EH (cell line): ENCODE measurements at places on chromosomes 11 and 22.

DNA sequence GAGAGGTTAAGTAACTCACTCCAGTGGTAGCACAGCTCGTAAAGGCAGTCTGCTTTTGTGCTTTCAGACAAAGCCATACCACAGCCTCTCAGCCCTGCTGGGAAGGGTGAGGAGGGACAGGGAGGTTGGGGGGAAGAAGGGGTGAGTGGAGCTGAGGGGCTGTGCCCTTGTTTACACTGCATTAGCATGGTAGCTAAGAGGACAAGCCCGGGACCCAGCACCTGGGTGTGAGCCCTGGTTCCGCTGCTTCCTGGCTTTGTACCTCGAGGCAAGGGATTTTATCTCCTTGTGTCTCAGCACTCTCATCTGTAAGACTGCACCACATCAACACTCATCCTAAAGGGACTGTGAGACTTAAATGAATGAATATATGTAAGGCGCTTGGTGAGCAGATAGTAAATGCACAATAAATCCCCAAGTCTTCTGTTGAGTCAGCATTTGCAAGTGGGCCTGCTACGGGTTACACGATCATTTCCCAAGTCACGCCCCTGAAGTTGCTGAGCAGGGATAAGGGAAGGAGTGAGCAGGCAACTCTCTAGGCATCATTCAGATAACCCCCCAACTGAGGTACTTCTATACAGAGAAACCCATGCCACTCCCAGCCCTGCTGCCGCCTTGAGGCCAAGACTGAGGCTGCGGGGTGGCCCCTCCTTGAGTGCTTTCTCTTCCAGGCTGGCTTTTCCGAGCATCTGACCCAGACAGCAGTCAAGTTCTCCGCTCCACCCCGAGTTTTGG, 7.5 kb downstream of the RASD2 start:
- no peak for DNase-seq

DNA sequence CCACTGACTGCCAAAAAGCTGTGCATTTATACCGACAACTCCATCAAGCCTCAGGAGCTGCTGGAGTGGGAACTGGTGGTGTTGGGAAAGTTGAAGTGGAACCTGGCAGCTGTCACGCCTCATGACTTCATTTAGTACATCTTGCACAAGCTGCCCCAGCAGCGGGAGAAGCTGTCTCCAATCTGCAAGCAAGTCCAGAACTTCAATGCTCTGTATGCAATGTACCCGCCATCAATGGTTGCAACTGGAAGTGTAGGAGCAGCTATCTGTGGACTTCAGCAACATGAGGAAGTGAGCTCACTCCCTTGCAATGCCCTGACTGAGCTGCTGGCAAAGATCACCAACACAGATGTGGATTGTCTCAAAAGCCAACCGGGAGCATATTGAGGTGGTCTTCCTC, at the start of gene SLC22A25:
TSS of gene SLC22A25 (minus strand) at position 67 of the 400 bp plus-strand sequence. CDS start 13,947 bp downstream, outside the sequence.
- no peak for DNase-seq

- no peak for DNase-seq
These were observed 9.2 kb downstream of the RHOG start for GRCh38 chr11:3831378-3832239.

DNA sequence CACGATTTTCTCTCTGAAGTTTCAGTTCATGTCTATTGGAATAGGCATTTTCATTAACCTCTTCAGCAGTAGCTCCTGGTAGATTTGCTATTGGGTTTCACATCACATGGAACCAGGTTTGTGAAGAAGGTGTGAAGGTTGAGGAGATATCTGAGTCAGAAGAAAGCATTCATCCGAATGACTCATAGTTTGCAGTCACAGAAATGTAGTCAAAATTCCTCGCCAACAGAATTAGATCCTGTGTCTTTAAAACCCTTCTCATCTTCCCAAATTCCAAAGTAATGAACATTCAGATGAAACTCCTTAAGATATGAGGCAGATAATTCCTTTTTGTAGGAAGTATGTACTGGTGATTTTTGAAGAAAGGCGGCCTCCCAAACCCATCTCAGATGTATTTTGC, 125.0 kb upstream of the LARGE1 start:
- DNase-seq, result no peak

GRCh38 chr11:116145187-116145865, 627.5 kb downstream of the BUD13 start:
- no peak for DNase-seq

DNA sequence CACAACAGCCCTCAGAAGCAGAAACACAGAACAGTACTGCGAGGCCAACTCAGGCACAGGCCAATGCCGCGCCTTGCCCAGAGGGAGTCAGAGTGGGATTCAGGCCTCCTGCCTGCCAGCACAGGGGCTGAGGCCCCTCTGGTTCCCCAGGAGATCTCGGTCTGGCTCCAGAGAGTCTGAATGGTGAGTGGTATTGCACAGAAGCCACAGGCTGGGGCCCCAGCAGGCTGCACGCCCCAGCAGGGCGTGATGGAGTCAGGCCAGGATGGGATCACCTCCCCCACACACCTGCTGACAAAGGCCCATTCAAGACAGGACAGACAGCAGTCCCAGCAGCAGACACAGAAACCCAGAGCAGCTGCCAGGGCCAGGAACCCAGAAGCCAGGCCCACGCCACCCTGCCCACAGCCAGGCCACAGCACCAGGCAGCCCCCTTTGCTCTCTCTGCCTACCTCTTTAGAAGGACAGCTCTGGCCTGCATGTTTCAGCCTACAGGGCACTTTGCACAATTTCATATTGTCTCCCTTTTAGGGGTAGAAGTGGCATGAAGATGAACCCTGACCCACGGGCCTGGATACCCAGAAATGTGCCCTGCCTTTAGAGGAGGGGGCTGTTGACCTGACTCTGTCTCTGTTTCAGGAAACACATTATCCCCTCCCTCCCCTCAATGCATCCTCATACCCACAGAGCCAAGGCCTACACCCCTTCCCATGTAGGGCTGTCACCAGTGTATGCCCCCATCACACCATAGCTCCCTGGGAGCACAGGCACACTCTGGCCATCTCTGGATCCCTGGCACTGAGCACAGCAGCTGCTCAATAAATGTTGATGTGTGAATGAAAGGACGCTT, 6.1 kb downstream of the FXYD6 start:
- no peak for DNase-seq

- DNase-seq, result no peak
These were observed 21.6 kb downstream of the P2RY2 start for GRCh38 chr11:73239571-73240189.

DNA sequence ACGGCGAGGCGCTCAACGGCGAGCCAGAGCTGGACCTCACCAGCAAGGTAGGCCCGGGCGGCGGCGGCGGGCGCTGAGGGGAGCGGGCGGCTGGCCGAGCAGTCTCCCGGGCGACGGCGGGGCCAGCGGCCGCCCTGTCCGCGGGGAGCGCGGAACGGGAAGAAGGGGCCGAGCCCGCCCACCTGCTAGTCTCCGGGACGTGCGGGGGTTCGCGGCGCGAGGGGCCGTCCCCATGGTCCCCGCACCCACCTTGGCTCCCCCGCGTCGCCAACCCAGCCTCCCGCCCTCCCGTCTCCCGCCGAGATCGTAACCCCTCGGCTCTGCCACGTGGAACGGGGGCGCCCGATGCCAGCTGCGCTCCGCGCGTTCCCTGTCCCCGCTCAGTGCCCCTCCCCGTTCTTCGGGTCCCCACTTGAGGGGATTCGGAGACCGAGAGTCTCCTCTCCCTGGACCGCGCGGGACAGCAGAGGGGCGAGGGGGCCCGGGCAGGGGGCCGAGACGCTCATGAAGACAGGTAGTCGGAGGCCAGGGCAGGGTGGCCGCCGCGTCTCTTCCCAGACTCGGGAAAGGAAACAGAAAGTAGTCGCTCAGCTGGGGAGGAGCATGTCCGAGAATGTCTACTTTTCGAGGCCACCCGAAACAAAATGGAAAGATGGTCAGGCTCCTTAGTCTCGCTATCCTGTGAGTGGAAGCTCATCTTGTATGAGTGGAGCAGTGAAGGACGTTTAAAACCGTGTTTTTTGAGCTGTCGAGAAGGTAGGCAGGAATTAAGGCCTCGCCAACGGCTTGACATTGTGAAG, 557 bp downstream of the GTPBP1 start:
- peak; percentile 60 for DNase-seq

- DNase-seq, result no peak
These were observed 142.5 kb upstream of the HSD17B12 start for GRCh38 chr11:43537833-43538615.

DNA sequence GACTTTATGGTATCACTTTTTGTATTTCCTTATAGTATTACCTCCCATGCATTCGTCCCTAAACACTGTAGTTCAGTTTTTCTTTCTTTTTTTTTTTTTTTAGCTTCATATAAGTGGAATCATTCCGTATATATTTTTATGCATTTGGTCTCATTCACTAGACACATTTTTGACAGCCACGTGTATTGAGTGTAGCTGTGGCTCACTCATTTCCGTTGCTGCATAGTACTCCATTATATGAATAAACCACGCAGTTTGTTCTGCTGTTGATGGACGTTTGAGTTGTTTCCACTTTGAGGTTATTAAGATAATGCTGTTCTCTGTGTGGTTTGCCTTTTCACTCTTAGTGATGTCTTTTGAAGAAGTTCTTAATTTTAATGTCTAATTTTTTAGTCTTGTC, 8.4 kb downstream of the APLP2 start:
- no peak for DNase-seq

DNA sequence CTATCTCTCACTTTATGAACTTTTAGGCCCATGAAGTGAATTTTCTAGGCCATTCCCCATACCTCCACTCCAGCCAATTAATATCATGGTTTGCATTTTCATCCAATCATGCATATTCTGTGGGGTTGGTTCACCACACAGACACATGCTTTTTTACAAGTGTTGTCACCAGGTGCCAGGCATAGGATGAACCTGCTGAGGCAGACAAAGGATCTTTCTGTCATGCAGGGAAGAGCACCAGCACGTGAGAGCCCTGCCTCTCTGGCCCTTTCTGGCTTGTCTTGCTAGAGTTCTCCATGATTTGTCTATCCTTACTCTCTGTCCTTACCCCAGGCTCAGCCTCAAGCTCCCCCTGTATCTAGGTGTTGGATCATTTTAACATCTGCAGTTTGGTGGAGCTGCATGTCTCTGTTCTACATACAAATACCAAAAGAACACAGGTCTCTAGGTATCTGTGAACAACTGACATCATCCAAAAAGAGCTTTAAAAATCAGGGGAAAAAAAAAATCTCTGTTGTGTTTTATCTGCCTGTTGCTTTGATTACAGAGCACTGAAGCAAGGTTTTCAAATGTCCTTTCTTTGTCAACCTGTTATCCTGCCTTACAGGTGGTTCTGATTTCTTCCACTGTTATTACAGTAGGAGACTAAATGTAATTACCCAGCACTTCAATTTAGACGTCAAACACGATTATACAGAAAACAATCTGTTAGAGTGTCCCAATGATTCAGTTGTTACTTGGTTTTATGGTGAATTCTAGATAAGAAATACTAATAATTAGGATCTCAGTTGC, 58.4 kb upstream of the GRAMD1B start:
- no peak for DNase-seq

GRCh38 chr11:13238879-13239514, 38.6 kb upstream of the BMAL1 start:
- DNase-seq, result peak; percentile 63

DNA sequence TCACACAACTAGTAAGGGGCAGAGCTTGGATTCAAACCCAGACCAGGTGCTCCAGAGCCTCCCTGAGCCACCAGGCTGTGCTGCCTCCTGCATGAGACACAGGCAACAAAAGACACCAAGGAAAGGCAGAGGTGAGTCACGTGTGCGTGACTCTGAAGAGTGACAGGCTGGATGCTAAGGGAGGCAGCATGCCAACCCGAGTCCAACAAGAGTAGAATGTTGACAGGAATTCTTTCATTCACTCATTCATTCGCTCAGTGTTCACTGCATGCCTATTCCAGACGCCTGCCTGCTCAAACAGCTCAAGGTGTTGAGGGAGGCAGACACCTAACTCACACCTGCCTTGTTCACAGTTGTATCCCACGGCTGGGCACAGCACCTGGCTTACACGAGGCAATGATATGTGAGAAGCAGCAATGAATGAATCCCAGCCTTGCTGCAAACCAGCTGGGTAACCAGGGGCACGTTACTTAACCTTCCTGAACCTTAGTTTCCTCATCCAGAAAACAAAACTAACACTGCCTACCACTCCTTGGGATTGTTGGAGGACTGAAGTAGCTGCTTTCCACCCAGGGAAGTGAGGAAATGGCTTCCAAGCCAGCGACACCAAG, 73.8 kb upstream of the ARFGAP3 start:
- DNase-seq, result peak; percentile 82

- no peak for DNase-seq
These were observed 59.2 kb upstream of the CLPB start for GRCh38 chr11:72493426-72494108.

DNA sequence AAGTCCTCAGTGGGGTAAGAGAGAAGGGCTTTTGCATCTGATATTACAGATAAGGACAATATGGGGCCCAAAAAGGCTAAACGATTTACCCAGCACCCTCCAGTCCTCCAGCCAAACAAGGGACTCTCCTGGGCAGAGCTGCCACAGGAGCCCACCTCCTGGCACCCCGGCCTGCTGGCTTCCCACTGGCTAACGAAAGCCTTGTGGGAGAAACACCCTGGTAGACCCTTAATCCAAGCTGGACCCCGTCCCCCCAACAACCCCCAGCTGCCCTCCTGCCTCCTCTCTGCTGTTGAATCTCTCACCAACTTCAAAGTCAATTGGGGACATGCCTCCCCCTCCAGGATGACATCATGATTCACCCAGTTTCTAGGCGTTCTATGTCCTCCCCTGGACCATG, 10.8 kb downstream of the C1QTNF6 start:
- DNase-seq, result no peak

DNA sequence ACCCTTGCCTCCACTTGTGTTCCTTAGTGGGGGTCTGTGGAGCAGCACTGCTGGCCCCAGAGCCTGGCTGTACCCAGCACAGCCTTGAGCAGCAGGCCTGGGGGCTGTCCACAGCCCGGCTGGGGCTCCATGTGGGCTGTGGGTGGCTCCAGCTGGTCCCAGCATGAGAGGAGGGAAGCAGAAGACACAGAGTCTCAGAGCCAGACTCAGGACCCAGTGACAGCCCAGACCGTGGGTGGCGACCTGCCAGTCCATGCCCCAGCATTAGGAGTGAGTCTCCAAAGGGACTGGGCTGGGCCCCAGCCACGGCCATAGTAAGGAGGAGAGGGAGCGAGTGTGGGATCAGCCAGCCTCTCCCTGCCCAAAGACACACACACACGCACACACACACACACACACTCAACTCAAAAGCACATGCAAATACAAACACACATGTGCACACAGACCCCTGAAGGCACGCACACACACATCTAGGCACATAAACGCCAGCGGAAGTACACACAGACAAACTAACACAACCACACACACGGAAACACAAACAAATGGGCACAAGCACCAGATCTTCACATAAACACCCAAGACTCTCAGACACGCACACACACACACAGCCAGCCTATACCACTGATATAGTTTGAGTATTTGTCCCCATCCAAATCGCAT, 16.7 kb upstream of the LRRC10B start:
- DNase-seq, result no peak

DNA sequence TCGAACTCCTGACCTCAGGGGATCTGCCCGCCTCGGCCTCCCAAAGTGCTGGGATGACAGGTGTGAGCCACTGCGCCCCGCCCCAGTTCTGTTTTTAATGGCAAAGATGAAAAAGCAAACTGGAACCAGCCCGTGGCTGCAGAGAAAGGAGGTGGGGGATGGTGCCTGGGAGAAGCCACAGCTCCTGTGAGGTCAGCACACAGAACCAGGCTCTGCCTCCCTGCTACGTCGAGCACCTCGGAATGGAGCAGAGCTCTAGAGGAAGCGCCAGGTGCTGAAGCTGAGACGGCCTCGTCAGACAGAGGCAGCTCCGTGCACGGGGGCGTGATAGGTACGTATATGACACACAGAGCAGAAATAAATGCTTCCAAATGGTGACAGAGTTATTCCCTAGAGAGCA, 8.5 kb downstream of the DRD4 start:
- DNase-seq, result no peak
